ENCODE measurements at places on chromosomes 13 and 19.

DNA sequence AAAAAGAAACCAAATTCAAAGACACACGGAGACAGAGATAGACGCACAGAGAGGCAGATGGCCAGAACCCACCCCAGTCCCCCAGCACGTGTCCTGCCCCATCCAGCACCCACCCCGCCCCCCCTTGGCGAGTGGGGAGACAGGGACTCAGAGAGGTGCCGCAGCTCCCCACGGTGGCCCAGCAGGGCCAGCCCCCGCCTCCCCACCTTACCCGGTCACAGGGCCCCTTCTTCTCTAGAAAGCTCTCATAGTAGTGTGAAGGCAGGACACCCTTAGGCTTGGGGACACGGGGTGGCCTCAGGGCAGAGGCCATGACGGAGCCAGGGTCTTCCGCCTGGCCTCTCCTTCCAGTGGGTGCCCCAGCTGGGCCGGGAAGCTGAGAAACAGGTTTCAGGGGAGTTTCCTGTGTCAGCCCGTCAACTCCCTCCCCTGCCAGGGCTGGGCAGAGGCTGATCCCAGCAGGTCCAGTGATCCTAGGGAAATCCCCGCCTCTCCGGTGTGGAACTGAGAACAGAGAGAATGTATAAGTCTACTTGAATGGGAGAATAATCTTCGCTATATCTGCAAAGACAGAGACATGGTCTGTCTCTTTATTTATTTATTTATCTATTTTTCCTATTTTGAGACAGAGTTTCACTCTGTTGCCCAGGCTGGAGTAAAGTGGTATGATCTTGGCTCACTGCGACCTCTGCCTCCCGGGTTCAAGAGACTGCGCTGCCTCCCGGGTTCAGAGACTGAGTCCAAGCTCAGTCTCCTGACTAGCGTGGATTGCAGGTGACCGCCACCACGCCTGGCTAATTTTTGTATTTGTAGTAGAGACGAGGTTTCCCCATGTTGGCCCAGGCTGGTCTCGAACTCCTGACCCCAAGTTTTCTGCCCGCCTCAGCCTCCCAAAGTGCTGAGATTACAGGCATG lies at the start of gene STAP2:
STAP2 (minus strand) TSS at position 387 of the 915 bp plus-strand sequence; CDS start at position 313, 74 bp downstream.
- DNase-seq, result no peak
- peak within 1 kb of the TSS; percentile 72 for H3K4me3 ChIP-seq
- H3K4me1 ChIP-seq, result peaks cover 14% of the 10 kb centered on the region
- H3K27ac ChIP-seq, result peak within 1 kb of the TSS; percentile 83

- H3K27me3 ChIP-seq, result no peaks in the 10 kb centered on the region
- peaks cover 47% of the 10 kb centered on the region for H3K4me1 ChIP-seq
- DNase-seq, result no peak
- H3K36me3 ChIP-seq, result peaks cover 79% of the 10 kb centered on the region
- no peak overlapping the region for H3K4me3 ChIP-seq
- H3K27ac ChIP-seq, result peak overlapping the region; percentile 7
Measured at GRCh38 chr19:17105556-17105955, 30.0 kb downstream of the MYO9B start.

DNA sequence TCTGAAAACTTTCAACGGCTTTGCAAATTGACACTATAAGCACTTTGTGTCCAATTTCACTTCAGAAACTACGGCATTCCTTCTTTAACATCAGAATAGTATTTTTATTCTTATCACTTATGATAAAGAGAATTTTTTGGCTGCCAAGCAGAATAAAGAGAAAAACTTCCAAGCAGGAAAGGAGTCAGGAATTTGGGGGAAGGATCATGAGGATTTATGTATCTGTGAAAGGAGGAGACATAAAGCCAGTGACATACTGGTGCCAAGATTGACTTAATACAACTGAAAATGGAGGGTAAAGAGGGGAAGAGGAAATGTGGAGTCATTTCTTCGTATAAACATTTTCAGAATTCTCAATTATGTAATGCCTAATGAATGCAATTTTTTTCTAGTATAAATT lies 94.7 kb downstream of the RBM26 start:
- H3K36me3 ChIP-seq, result no peaks in the 10 kb centered on the region
- no peaks in the 10 kb centered on the region for H3K27me3 ChIP-seq
- no peak for DNase-seq
- no peak overlapping the region for H3K27ac ChIP-seq
- no peaks in the 10 kb centered on the region for H3K4me1 ChIP-seq

- H3K27me3 ChIP-seq, result peaks cover 61% of the 10 kb centered on the region
- H3K4me3 ChIP-seq, result no peak overlapping the region
- H3K4me1 ChIP-seq, result peaks cover 9% of the 10 kb centered on the region
- DNase-seq, result no peak
Measured at GRCh38 chr13:27825072-27825471, 32.8 kb downstream of the GSX1 start.

GRCh38 chr19:19711934-19712828 lies 20.7 kb downstream of the ZNF14 start:
- H3K4me1 ChIP-seq, result no peaks in the 10 kb centered on the region
- H3K36me3 ChIP-seq, result peaks cover 56% of the 10 kb centered on the region
- H3K4me3 ChIP-seq, result no peak overlapping the region
- no peak overlapping the region for H3K27ac ChIP-seq
- no peak for DNase-seq
- H3K27me3 ChIP-seq, result no peaks in the 10 kb centered on the region

DNA sequence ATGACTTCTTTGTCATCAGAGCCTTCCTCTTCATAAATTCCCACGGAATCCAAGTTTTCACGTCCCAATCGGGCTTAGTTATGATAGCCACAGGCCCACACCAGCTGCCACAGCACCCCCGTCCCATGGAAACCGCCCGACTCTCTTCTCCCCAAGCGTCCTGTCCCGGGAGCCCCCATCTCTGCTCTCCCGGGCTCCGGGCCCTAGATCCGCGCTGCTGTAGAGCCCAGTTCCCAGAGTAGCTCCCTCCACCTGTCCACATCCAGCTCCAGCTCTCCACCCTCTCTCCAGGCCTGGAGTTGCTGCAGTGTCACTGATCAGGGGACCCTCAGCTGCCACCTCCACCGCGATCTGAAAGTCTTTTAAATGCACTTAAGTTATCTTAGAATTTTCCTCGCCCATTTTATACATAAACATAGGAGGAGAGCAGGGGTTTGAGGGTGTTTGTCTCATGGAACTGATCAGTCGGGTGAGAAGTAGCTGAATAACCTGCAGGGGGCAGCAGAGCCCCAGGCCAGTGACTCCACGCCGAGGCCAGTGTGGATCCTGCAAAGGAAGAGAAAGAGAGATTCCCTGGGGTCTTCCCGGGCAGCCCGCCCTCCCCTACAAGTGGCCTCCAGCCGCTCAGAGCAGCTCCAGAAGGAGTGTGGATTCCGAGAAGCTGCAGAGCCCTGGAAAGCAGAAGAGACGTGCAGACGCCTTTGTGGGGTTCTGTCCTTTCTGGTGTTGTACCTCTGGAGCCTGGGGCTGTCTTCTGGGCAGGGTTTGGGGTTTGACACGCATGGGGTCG lies 1.1 kb upstream of the ZNF763 start:
- no peaks in the 10 kb centered on the region for H3K27me3 ChIP-seq
- H3K4me3 ChIP-seq, result peak overlapping the region; percentile 89
- no peaks in the 10 kb centered on the region for H3K36me3 ChIP-seq

DNA sequence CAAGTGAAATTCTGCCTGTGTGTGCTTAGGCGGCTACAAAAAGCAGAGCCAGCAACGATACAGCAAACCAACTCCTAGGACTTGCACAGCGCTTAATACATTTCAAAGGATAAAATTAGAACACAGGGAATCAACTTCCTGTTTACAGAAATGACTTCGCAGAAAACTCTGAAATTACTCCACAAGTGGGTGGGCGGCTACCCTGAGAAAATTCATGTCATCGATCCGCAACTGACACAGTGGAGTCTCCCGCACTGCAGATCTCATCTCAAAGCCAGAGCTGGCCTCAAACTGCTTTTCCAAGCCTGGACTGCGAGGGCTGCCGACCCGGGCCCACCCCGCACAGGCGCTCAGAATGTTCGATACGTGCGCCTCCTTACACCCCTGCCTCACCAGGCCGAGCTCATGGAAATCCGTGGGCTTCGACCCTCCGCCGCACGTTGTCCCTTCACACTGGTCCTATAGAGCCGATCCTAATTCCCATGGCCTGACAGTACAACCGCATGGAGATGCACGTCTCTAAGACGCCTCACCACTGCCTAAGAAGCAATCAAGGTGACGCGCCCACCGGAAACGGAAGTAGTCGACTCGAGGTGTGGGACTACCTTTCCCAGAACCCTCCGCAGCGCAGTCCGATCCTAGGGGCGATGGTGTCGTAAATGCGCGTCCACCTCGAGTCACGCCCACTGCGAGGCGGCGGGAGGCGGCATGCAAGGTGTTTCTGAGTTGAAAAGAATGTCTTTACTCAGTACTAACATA lies at the start of gene ZNF229:
ZNF229 (minus strand) TSS at position 557 of the 759 bp plus-strand sequence. CDS start 5,625 bp downstream, outside the sequence.
- H3K4me1 ChIP-seq, result no peaks in the 10 kb centered on the region
- no peaks in the 10 kb centered on the region for H3K36me3 ChIP-seq
- no peak for DNase-seq

GRCh38 chr13:24192057-24192810 lies 31.7 kb downstream of the SPATA13 start:
- H3K36me3 ChIP-seq, result peaks cover 4% of the 10 kb centered on the region
- no peak for DNase-seq
- no peaks in the 10 kb centered on the region for H3K27me3 ChIP-seq
- no peak overlapping the region for H3K4me3 ChIP-seq
- no peak overlapping the region for H3K27ac ChIP-seq
- peaks cover 6% of the 10 kb centered on the region for H3K4me1 ChIP-seq

DNA sequence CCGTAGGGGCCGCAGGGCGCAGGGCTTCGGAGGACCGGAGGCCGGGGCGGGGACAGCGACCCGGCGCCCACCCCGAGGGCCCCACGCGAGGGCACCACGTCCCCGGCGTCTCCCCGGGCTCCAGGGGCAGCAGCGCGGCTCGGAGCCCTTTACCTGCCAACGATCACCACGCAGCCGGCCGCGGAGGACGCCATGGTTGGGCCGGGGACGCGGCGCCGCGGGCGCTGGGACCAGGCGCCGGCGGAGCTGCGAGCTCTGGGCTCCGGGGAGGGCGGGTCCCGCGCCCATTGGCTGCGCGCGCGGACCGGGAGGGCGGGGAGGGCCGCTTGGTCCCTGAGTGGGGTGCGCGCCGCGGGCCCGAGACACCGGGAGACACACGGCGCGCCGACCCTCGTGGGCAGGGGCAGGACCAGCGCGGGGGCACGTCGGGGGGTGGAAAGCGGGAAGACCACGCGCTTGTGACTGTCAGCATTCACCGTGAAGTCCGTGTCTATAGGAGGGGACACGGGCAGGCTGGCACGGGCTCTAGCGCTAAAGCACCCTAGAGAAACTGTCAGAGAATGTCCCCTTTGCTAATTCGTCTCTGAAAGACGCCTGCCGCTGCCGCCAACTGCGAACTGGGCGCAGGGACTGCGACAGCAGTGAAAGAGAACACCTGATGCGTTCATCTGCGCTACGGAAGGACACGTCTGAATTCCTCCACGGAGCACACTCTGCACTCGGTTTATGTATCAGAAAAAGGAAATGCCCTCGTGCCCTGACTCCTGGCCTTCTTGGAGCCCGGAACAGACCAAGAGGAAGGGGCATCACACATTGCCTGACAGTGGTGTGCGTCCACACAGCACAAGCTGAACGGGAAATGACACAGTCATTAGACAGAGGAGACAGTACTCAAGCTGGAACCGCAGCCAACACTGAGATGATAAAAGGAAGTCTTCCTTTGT lies at the start of gene CRYL1:
CRYL1 (minus strand) TSS at position 257 of the 944 bp plus-strand sequence; CDS start at position 194, 63 bp downstream.
- peak within 1 kb of the TSS; percentile 73 for H3K27ac ChIP-seq
- H3K4me1 ChIP-seq, result peaks cover 14% of the 10 kb centered on the region
- H3K27me3 ChIP-seq, result peaks cover 19% of the 10 kb centered on the region
- peaks cover 8% of the 10 kb centered on the region for H3K36me3 ChIP-seq

- DNase-seq, result no peak
- no peaks in the 10 kb centered on the region for H3K27me3 ChIP-seq
- no peak overlapping the region for H3K27ac ChIP-seq
Measured at GRCh38 chr13:31773538-31773937, 34.2 kb downstream of the RXFP2 start.

GRCh38 chr13:45733361-45733760 lies 31.2 kb downstream of the CBY2 start:
- no peak overlapping the region for H3K27ac ChIP-seq
- H3K36me3 ChIP-seq, result peaks cover 3% of the 10 kb centered on the region
- H3K27me3 ChIP-seq, result peaks cover 45% of the 10 kb centered on the region
- no peaks in the 10 kb centered on the region for H3K4me1 ChIP-seq
- no peak overlapping the region for H3K4me3 ChIP-seq

DNA sequence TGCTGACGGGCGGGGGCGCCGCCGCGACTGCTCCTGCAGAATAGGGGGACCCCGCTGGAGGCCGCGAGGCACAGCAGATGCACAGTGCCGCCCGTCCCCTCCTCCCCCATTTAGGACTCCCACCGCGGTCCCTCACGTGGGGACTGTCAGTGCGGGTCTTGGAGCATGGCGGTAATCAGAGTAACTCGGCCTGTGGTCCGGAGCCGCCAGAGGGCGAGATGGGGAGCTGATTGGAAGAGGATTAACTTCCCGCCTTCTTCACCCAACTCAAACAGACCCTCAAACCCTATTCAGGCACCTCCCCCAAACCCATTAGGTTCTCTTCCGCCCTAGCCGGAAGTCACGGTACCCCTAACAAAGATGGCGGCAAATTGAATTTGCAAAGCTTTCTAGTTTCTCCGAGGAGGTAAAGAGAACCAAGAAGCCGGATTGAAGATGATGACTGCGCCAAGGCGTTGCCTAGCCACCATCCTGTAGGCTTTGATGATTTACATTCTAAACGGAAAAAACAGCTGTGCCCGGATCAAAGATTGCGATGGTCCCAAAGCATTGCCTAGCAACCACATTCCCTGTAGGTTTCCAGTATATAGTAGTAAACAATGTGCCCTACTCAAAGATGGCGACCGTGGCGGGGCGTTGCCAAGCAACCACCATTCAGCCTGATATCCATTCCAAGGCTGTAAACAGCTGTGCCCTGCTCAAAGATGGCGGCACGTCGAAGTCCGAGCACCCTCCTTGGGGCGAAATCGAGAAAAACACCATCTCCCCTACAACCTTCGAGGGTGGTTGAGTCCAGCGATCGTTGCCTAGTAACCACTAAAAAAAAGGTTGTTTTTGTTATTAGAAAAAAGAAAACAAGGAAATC lies at the start of gene FUZ:
FUZ (minus strand) TSS at position 296 of the 865 bp plus-strand sequence; CDS start at position 110, 186 bp downstream.
- H3K4me3 ChIP-seq, result peak within 1 kb of the TSS; percentile 86
- no peaks in the 10 kb centered on the region for H3K27me3 ChIP-seq
- H3K4me1 ChIP-seq, result peaks cover 40% of the 10 kb centered on the region
- H3K36me3 ChIP-seq, result peaks cover 46% of the 10 kb centered on the region

DNA sequence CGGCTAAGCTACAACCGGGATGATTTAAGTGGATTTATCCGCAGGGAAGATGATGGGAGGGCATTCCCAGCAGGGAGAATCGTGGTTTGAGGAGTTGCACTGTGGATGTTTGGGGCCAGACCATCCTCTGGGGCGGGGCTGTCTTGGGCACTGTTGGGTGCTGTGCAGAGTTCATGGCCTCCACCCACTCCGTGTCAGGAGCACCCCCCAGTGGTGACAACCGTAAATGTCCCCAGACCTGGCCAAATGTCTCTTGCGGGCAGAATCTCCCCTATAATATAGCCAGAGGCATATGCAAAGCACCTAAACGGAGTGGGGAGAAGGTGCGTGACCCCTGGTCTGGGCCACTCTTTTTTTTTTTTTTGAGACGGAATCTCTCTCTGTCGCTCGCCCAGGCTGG lies 40.2 kb downstream of the SMIM24 start:
- peak; percentile 62 for DNase-seq
- no peaks in the 10 kb centered on the region for H3K27me3 ChIP-seq
- peaks cover 7% of the 10 kb centered on the region for H3K36me3 ChIP-seq
- H3K4me3 ChIP-seq, result no peak overlapping the region

GRCh38 chr19:4371247-4372164 lies 28.1 kb downstream of the MPND start:
- no peaks in the 10 kb centered on the region for H3K27me3 ChIP-seq
- H3K4me1 ChIP-seq, result peaks cover 27% of the 10 kb centered on the region
- H3K4me3 ChIP-seq, result peak overlapping the region; percentile 86
- peak overlapping the region; percentile 90 for H3K27ac ChIP-seq
- no peak for DNase-seq
- peaks cover 42% of the 10 kb centered on the region for H3K36me3 ChIP-seq
